ENCODE measurements at places on chromosomes 12 and 14.

DNA sequence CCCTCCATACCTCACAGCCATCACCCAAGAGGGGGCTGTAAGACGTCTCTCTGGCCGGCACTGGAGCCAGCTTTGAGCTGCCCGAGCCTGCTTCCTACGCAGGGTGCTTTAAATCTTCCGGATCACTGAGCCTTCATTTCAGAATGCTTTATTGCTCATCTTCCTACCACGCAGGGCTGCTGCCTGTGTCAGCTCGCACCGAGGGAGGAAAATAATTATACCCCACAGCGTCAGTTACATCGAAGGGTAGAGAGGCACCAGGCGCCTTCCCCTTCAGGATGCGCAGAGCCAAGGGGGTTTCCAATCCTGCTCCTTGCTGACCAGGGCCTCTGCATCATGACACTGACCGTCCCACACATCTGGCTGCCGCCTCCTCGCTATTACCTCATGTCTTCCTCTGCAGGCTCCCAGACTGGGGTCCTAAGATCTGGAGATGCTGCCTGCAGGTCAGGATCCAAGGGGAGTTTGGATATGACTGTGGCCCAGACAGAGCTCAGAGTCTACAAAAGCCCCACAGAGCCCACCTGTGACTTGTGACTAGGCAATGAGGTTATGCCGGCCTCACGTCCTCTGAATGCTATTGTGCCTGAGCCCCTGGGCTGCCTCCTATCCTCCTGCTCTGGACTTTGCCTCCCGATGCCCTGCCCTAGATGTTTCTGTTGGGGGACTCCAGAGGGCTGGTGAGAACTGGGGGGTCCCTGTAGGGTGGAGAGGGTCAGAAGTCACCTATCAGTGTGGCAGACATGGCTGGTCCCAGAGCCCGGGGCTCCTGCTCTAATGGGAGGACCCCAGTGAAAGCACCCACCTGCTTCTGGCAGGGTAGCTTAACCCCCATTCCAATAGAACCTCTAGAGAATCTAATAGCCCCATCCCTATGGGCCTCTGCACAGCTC, 220.3 kb upstream of the RTL1 start:
- no peak for DNase-seq

DNA sequence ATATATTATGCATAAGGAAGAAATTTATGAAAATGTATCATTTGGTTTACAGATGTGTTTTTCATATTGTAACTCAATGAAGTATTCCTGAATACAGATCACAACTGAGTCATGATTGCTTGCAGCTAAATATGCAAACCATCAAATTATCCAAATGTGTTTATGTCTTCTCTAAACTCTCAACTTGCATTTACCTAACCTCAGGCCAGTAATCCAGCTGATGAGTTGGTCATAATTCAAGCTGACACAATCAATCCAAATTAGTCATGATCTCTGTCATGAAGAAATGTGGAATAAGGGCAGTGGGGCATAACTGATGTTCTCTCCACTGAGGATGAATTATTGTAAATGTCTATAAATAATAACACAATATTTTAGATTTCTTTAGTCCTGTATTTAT, 104.8 kb upstream of the CNTN1 start:
- DNase-seq: no peak

- no peak for DNase-seq
Observed at GRCh38 chr12:120680165-120680738, 6.7 kb upstream of the MLEC start.

DNA sequence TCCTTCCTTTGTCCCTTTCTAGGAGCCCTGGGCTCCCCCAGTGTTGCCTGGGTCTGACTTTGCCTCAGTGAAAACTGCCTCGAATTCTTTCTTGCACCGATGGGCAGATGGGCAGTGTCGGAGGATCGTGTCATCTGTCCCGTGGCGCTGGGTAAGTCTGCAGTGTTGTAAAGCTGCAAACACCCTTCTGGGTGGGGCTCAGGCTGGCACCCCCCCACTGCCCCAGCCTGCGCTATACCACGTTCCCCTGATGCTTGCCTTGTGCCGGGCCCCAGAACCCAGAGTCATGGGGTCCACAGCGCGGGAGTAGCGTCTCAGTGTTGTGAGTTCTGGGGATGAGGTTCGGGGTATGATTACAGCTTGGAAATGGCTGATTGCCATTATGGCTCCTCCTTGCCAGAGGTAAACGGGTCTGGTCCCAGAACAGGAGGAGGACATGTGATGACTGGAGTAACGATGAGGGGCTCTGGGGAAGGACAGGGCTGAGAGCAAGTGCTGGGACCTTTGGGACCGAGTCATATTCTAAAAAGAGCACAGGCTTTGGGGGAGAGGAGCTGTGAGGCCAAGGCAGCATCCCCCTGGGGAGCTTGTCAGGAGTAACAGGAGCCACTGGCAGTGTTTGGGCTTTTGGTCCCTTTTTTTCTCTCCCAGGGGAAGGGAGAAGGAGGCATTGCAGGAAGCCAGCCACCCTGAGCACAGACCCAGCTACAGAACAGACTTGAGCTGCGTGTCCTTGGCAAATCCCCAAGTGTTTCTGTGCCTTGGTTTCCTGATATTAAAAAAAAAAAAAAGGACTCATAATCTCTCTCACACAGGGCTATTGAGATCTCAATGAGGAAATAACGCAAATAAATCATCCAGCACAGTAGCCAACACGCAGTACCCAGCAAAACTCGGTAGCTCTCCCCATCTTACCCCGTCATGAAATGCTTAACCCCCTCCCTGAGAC, 4.3 kb downstream of the RTL1 start:
- no peak for DNase-seq

GRCh38 chr14:90034835-90035525, 26.8 kb upstream of the KCNK13 start:
- no peak for DNase-seq

DNA sequence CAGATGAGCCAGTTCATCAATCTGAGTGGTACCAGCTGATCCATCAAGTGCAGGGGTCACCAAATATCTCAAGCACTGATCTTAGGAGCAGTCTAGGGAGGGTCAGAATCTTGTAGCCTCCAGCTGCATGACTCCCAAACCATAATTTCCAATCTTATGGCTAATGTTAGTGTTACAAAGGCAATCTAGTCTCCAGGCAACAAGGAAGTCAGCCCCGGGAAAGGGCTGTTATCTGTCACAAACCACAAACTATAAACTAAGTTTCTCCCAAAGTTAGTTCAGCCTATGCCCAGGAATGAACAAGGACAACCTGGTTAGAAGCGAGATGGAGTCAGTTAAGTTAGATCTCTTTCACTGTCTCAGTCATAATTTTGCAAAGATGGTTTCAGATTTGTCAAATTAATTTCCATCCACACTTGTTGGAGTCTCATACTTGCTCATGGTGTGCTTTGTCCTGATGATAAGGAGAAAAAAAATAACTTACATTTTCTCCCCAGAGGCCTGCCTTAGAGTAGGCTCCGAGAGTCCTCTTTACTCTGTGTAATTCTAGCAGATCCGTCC, 3.9 kb upstream of the ABHD4 start:
- DNase-seq: no peak

DNA sequence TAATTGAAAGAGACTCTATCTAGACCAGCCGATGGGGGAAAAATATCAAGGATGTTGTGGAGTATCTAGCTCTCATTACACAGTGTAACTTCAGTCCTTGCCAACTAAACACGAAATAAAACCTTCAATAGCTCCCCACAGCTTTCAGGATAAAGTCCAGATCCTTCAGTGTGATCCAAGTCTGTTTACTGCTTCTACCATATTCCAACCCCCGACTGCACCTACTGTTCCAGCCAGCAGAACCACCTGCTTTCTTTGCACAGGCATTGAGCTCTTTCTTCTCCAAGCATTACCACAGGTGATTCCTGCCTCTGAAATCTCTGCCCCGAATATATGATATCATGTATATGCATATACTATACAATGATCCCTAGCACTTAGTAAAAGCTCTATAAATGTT, 2.2 kb upstream of the LRRC23 start:
- no peak for DNase-seq

DNA sequence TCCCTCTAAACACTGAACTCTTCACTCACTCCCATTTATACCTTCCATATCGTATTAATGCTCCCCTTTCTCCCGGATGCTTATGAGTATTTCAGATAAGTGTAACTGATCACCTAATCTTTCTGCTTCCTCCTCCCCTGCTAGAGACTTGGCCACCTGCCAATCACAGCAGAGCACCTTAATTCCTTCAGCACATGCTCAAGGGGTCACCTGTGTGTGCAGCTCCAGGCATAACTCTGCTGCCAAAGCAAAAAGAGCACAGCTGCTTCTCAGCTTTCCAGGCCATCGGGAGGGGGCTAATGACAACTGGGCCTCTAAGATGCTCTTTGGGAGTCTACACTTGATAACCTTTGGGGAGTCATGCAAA, 106.9 kb upstream of the DYRK2 start:
- no peak for DNase-seq

GRCh38 chr12:109744026-109744425, 30.4 kb downstream of the FAM222A start:
- no peak for DNase-seq

DNA sequence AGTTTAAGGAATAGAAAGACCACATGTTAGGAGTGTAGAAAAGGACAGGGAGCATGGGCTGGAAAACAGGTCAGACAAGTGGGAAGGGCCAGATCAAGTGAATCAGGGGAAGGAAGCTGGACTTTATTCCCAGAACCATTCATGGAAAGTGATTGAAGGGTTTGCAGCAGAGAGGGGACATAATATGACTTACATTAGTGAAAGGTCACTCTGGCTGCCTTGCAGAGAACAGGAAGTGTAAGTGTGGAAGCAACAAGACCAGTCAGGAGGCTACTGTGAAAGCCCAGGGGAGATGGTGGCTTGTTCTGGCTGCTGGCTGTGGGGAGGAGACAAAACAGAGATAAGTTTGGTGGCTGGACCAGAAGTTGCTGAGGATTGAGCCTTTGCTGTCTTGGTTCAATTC, 69.1 kb downstream of the VCPKMT start:
- no peak for DNase-seq

- no peak for DNase-seq
Observed at GRCh38 chr12:41310367-41310766, 122.2 kb downstream of the PDZRN4 start.

DNA sequence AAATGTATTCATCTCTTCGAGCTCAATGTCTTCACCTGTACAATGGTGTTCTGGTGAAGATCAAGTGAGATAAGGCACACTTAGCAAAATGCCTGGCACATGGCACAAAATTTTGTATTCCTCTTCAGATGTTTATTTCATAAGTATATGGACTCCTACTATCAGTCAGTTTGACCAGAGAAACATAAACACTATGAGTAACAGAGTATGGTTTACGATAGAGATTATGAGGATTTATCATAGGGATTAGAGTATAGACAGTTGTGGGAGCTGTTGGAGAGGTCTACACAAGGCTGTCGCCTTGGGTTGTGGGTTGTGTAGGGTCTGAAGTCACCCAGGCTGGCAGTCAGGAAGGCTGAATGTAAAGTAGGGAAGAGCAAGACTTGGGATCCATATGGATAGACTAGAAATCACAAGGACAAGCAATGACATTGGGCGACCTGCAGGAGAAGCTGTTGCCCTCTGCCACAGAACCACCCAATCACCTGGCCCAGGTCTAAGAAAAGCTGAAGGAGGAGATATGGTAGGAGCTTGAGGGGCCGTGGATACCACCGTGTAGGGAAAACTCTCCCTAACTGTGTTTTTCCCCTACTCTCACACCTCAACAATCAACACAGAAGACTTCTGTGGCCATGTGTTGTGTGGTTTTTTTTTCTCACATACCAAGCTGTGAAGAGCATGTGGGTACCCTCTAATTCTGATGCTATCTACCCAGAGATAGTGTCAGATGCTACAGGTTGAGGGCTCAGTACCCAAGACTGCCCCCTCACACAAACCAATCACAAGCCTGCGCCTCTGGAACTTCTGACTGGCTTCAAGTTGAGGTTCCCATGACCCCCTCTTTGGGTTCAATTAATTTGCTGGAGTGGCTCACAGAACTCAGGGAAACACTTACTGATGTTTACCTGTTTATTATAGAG, 27.2 kb upstream of the RESF1 start:
- no peak for DNase-seq

- no peak for DNase-seq
Observed at GRCh38 chr12:10466311-10466710, 13.1 kb upstream of the KLRC1 start.

- no peak for DNase-seq
Observed at GRCh38 chr14:43316427-43316826, 1190.7 kb downstream of the FSCB start.

- no peak for DNase-seq
Observed at GRCh38 chr14:75697918-75698317, 36.9 kb downstream of the TTLL5 start.

DNA sequence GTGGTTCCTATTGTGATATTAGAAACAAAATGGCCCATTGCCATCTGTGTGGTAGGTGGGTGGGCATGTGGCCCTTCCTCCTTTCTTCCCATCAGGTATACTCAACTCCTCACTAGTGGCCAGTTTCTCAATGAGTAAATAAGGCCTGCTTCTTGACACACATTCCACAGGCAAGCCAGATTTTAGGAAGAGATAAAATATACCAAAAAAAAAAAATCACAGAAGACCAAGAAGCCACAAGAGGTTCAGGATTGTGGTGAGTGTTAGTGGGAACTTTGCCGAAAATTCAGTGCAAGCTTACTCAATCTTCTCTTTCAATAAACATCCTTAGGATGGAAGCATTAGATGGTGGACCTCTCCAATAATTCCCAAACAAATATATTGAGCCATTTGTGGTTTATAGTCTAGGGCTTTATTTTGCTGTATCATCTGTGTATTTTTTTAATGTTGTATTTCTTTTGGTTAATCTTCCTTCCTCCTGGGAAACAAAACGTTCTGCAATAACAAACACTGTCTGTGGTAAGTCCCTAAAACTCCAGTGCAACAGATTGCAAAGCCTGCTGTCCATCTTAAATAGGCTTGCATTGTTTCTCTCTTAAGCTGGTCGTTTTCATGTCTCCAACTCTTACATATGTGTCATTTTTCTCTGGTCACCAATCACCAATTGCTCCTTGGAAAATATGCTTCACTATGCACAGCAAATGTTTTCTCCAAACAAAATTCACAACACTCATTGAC, 289.9 kb upstream of the KITLG start:
- no peak for DNase-seq

GRCh38 chr12:104752016-104752415, 206.1 kb downstream of the SLC41A2 start:
- no peak for DNase-seq

DNA sequence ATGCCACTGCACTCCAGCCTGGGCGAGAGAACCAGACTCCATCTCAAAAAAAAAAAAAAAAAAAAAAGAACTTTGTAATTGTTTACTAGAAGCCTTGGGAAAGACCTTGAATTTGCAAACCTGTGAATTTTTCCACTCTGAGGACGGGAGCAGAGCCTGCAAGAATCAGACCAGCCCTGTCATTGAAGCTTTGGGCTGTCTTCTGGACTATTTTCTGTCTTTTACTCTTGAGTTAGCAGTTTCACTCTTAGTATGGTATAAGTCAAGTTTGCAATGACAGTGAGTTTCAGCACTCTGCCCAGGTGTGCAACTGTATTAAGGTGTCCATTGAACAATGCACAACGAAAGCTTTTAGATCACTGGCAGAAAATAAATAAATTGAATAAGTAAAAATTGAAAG, 81.4 kb upstream of the KRAS start:
- no peak for DNase-seq

GRCh38 chr14:30143627-30144026, 216.0 kb upstream of the PRKD1 start:
- DNase-seq: no peak
